ENCODE measurements at places on chromosomes 13 and 19.
A peak's percentile ranks its signal among the peaks of the same experiment; 100 is the strongest.

DNA sequence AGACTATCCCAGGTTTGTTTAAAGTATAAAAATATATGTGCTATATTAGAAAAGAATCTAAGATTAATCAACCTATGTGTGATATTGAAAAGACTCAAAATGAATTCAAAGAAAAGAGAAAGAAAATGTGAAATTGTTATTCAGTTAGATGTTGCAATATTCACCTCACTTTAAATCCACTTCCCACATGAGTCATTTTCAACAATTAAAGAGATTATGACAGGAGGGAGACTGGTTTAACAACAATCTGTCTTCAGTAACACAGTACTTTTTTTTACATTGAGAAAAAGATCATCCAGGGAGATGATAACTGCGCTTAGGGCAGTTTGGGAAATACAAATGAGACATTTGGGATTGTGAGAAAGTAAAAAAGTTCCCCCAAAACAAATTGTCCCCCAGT lies 1246.2 kb downstream of the SLITRK1 start:
- peak; percentile 1 for DNase-seq

DNA sequence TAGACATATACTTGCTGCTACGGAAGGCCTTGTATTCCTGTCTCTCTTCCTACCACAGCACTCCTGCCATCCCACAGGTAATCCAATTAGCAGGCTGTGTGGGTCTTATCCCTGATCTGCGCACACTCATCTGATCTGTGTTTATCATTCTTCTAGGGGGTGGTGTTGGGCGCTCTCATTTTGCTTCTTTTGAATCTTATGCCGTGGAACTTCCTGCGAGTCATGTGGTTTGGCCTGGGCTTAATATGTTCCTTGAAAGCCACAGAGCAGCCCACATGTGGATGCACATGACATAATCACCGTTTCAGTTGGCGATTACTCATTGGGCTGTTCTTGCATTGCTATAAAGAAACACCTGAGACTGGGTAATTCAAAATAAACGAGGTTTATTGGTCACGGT lies 7.5 kb downstream of the RASA3 start:
- DNase-seq, result peak; percentile 88

DNA sequence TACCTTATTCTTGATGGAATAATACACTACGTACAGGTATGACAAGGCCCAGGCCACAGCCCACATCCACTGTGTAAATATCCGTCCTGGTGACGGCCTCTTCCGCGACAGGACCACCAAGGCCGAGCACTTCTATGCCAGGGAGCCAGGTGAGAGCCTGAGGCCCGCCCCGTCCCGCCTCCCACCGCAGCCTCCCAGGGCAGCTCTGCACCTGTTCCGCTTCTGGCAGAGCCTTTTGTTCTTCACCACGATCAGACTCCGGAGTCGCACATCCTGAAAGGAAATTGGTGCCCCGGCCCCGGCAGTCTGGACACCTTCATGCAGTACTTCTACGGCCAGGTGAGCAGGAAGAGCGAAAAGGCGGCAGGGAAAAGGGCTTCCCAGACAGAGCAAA lies 10.6 kb upstream of the ZNF358 start:
- peak; percentile 62 for DNase-seq

- no peak for DNase-seq
Observed at GRCh38 chr13:84479656-84480055, 597.4 kb upstream of the SLITRK1 start.

DNA sequence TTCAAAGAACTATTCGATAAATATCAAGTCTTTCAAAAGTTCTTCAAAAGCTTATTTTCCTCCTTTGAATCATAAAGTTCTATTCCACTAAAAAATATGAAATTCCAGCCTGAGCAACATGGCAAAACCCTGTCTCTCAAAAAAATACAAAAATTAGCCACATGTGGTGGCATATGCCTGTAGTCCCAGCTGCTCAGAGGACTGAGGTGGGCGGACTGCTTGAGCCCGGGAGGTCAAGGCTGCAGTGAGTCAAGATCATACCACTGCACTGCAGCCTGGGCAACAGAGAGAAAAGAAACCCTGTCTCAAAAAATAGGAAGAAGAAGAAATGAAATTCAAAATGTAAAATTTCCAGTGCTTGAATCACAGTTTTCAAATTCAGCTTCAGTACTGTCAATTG lies 24.6 kb downstream of the CAB39L start:
- DNase-seq, result no peak

GRCh38 chr19:40231544-40232424 lies 5.3 kb upstream of the CCNP start:
- no peak for DNase-seq

GRCh38 chr19:47507924-47508553 lies 6.8 kb downstream of the NAPA start:
- no peak for DNase-seq

- no peak for DNase-seq
Observed at GRCh38 chr13:87535911-87536310, 135.3 kb upstream of the SLITRK5 start.

DNA sequence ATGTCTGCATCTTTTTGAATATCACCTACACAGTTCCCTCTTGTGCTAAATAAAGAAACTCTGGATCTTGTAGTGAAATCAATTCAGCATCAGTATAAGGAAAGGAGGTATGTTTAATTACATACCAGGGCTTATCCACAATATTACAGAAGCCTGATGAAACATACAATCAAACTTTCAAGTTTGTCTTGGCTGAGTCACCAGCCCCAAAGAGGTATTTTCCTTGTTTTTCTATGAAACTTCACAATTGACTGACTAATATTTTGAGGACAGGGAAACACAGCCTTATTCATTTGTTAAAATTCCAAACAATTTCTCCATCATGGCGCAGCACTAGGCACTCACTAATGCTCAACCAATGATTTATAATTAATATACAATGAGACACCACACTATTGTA lies 952.4 kb downstream of the PCDH17 start:
- DNase-seq, result no peak

- peak; percentile 27 for DNase-seq
Observed at GRCh38 chr13:98105929-98106336, 37.0 kb upstream of the FARP1 start.

GRCh38 chr13:98994080-98994479 lies 16.2 kb upstream of the DOCK9 start:
- no peak for DNase-seq

DNA sequence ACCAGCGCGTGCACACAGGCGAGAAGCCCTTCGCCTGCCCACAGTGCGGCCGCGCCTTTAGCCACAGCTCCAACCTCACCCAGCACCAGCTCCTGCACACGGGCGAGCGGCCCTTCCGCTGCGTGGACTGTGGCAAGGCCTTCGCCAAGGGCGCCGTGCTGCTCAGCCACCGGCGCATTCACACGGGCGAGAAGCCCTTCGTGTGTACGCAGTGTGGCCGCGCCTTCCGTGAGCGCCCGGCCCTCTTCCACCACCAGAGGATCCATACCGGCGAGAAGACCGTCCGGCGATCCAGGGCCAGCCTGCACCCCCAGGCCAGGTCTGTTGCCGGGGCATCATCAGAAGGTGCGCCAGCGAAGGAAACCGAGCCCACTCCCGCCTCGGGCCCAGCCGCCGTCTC lies 4.4 kb upstream of the ZNF446 start:
- no peak for DNase-seq

- DNase-seq, result no peak
Observed at GRCh38 chr13:112812306-112813055, 122.6 kb downstream of the ATP11A start.

DNA sequence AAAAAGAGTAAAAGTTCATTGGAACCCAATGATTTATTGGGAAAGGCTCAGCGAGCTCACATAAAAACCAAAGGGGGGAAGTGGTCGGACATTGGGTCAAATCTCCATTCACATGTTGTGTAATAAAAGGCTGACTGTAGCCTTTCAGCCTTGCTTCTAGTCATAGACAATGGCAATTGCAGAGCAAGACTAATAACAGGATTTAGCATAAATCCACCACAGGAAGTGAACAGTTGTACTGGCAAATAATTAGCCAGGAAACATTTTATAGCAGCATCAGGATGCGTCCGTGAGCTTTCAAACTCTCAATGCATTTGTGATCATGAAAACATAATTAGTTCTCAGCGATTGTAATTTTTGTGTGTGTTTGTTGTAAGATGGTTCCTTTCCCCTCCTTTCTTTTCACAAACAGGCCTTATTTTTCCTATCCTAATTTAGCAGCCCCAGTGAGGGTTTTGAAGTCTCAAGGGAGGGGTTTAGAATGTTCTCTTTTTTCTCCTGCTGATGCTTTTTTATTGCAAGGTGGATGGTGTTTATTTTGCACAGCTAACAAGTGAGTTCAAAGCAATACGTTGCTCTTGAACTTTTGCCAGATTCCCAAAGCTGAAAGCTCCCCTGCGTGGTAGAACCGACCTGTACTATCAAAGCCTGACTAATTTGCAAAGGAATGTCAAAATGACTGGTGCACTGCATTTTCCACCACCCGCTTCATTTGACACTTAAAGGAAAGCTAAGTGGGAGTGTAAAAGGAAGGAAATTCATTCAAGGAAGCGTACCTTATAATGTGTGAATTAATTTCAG lies 105.6 kb downstream of the SPRY2 start:
- peak; percentile 60 for DNase-seq

DNA sequence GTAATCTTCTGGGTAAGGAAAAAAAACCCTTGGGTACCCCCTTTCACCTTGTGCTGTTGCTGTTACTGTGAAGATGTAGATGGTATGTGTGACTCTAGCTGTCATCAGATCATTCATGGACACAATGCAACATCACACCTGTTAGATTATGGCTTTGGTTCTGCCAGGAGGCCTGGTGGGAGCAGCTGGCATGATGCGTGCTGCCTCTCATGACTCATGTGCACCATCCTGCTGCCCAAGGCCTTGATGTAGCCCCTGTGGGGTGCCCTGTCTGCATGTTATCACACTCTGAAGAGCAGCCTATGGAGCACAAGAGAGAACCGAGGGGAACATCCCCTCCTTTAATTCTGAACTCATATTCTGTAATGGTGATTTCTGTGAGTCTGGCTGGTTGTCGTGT lies 57.7 kb upstream of the TEX29 start:
- no peak for DNase-seq

DNA sequence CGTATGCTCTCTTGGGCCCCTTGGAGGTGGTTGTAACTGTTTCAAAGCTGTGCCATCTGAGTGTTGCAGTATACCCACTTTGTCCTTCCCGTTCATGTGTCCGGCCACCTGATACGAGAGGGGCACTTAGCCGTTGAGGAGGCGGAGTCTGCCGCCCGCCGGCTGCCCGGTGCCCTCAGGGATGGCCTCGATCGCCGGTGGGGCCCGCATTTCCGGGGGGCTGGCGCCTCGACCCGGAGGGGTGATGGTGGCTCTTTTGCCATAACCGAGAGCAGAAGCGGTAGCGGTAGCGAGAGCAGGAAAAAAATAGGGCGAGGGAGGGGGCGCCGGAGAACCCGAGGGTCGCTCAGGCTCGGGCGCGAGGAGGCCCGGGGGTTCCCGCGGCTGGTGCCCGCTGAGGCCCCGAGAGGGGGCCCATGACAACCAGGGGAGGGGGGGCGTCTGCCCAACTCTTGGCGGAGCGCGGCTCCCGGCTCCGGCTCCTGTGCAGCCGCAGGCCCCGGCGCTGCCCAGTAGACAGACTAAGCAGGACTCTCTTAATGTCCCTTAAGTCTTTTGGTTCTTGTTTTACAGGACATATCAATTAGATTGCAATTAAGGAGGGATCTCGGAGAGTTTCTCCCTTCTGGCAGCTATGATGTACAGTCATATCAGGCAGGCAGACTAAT lies 342.7 kb upstream of the SGCG start:
- DNase-seq, result peak; percentile 8

DNA sequence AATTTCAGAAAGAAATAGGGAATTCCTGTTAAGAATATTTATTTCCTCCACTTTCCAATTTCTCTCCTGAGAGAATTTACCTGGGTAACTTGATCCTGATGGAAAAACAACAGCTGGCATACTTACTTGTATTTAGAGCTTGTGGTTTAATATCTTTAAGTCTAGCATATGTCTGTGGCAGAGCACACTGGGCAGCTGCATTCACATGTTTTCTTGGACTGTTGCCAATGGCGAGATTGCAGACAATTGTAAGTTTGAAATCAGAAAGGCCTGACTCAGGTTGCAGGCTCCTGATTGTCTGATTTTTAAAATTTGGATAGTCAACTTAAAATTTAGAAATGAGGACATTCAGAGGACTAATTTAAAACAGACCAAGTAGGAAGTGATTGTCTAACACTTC lies 66.9 kb downstream of the NHLRC3 start:
- DNase-seq, result no peak

DNA sequence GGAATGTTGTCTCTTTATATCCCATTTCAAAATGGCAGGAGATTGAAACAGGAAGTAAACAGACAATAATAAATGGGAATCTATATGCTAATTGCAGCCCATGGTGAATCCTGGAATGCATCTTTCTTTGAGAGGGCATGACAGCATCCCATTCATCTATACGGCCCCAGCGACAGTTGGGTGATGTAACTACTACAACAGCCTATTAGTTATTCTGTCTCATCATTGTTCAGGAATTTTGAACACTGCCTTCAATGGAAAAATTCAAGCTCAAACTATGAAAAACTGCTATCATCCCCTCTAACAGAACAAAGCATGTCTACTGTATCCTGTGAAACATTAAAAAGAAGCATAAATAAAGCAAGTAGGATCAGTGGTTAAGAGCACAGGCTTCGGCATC lies 262.1 kb downstream of the DCT start:
- no peak for DNase-seq

DNA sequence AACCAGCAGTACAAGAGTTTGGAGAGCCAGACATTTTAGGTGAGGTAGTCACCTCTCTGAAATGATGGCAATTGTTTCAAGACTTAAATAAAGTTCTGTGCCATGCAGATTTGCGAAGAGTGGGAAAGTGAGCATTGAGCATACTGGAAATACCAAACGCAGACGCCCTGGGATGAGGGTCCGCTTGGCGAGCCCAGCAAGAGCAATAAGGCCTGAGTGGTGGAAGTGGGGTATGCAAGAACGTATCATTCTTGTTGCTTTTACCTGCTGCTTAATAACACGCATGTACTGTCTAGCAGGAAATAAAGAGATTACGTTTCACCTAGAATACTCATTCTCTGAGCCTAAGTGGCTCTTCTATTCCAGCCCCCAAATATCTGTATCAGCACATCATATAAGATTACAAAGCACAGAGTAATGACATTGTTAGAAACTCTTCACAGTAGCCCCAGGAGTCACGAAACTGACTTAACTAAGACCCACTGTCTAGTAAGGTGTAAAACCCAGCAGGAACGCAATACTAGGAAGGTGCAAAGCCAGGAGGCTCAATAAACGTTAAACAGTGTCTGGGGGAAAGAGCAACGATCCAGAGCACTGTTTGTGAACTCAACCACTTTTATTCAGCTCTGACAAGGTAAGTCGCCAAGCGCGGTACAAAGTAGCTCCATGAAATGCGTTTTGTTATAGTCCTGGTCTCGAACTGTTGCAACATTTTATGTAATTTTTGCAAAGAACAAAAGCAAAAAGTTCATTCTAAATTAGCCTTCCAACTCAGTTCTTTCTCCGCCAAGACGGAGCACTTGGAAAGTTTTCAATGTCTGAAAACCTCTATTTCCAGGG lies 1.2 kb downstream of the RCBTB2 start:
- no peak for DNase-seq

- peak; percentile 55 for DNase-seq
Observed at GRCh38 chr13:37074703-37075102, 15.2 kb upstream of the SUPT20H start.

GRCh38 chr13:41641961-41642360 lies 184.6 kb downstream of the RGCC start:
- no peak for DNase-seq

All from common myeloid progenitor, CD34-positive (primary cell).